ENCODE measurements at places on chromosomes 1 and 21.
A peak's percentile ranks its signal among the peaks of the same experiment; 100 is the strongest.

DNA sequence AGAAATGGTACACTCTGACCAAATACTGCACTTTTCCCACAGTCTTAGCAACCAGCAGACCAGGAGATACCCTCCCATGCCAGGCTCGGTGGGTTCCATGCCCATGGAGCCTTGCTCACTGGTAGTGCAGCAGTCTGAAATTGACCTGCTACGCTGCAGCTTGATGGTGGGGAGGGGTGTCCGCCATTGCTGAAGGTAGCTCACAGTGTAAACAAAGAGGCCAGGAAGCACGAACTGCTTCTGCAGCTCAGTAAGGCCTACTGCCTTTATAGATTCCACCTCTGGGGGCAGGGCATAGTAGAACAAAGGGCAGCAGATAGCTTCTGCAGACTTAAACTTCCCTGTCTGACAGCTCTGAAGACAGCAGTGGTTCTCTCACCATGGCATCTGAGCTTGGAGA, 12.3 kb upstream of the IFI44L start:
- DNase-seq: peak; percentile 10

DNA sequence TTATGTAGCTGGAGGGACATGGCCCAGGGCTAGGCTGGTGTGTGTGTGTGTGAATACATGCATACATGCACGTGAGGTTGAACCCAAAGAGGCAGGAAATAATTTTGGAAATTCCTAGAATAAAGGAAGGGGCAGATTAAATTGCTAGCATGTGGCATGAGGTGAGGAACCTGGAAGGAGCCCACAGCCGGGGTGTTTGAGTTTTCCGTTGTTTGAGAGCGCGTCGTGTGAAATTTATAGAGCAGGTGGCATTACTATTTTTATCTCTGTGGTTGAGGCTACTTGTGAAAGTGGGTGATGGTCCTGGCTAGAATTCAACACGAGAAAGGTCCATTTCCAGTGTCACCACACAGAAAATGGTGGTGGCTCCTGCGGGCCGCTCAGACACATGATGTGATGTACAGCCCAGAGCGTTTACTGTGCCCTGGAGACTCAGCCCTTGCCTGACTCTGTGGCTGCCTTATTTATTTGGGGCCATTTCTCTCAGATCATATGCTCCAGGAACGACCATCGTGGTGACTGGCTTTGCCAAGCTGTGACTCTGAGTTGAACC, 48.0 kb downstream of the BACE2 start:
- DNase-seq: no peak

GRCh38 chr21:14741256-14741655, 195.1 kb upstream of the SAMSN1 start:
- DNase-seq: no peak

DNA sequence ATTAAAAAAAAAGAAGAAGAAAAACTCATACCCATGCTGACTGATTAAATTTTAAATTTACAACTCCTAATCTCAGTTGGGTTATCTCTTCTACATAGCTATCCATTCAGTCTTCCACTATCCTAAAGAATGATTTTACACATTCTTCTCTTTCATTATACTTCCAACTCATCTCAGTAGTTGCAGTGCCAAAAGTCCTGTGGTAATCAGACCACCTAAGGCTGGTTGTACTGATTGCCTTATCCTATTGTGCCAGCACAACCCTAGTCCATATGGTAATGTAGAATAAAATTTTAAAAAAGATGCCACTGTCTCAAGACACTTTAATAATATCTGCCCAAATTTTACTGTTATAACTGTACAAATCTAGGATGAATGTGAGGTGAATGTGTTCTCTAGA, 448.0 kb downstream of the LRRIQ3 start:
- DNase-seq: no peak

GRCh38 chr1:65524931-65525265, 104.4 kb downstream of the LEPR start:
- DNase-seq: no peak

GRCh38 chr1:55005351-55006140, 6.8 kb downstream of the BSND start:
- DNase-seq: peak; percentile 42

DNA sequence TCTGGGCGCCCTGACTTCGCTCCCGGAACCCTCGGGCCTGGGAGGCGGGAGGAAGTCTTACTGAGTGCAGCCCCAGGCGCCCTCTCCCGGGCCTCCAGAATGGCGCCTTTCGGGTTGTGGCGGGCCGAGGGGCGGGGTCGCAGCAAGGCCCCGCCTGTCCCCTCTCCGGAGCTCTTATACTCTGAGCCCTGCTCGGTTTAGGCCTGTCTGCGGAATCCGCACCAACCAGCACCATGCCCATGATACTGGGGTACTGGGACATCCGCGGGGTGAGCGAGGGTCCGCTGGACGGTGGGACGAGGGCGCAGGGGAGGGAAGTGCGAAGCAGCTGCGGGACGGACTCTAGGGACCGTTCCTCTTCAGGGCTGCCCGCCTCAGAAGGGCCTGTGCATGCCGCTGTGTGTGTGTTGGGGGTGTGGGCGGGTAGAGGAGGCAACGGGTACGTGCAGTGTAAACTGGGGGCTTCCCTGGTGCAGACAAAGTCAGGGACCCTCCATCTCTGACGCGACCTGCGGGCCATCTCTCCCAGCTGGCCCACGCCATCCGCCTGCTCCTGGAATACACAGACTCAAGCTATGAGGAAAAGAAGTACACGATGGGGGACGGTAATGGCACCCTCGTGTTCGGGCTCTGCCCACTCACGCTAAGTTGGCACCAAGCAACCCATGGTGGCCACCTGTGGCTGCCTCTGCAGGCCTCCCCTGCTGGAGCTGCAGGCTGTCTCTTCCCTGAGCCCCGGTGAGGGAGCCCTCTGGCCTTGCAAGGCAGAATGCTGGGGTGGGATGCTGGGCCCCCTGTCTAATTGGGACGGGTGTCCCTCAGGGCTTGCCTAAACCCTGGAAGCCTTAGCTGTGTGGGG, at the start of gene GSTM1:
GSTM1 (plus strand) TSS at position 177 of the 859 bp plus-strand sequence; CDS start at position 234, 57 bp downstream.
- DNase-seq: no peak

GRCh38 chr1:204207136-204207616, 6.6 kb downstream of the GOLT1A start:
- DNase-seq: peak; percentile 90

GRCh38 chr1:177126267-177126666, 38.2 kb downstream of the ASTN1 start:
- DNase-seq: no peak

DNA sequence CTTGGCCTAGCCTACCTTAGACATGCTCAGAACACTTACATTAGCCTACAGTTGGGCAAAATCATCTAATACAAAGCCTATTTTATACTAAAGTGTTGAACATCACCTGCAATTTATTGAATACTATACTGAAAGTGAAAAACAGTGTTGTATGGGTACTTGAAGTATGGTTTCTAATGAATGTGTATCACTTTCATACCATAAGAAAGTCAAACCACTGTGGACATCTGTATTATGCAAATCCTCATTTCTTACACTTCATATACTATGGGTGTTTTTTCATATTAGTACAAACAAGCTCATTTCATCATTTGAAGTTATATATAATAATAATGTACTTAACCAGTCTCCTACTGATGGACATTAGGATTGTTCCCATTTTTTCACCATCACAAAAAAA, 41.2 kb downstream of the TDRD5 start:
- DNase-seq: no peak

- no peak for DNase-seq
These were observed 40.8 kb upstream of the WARS2 start for GRCh38 chr1:119181218-119181617.

DNA sequence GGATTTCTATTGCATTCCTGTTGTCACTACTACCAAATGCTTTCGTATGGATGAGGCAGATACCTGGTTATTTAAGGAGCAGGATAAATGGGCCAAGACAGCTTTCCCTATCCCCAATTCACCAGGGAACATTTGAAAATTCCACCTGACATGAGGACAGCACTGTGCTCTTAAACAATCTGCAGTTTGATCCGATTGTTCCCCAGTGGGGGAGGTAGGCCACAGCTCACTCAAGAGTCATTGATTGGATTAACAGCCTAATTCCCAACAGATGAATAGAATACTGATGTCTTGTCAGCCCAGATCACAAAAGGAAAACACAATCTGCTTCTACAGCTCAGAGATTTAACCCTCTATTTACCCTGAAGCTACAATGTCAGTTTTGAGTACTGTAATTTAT, 123.9 kb downstream of the LHX4 start:
- DNase-seq: peak; percentile 3

GRCh38 chr1:165845992-165846748, 18.8 kb downstream of the UCK2 start:
- DNase-seq: no peak

GRCh38 chr1:223223091-223223995, 80.3 kb upstream of the TLR5 start:
- DNase-seq: no peak

GRCh38 chr1:62849031-62849430, 65.1 kb downstream of the ATG4C start:
- no peak for DNase-seq

Data from ELF-1 (cell line).